ENCODE measurements at places on chromosomes 6 and 20.

- DNase-seq: no peak
Measured at GRCh38 chr20:42099101-42099500, 480.9 kb upstream of the CHD6 start.

DNA sequence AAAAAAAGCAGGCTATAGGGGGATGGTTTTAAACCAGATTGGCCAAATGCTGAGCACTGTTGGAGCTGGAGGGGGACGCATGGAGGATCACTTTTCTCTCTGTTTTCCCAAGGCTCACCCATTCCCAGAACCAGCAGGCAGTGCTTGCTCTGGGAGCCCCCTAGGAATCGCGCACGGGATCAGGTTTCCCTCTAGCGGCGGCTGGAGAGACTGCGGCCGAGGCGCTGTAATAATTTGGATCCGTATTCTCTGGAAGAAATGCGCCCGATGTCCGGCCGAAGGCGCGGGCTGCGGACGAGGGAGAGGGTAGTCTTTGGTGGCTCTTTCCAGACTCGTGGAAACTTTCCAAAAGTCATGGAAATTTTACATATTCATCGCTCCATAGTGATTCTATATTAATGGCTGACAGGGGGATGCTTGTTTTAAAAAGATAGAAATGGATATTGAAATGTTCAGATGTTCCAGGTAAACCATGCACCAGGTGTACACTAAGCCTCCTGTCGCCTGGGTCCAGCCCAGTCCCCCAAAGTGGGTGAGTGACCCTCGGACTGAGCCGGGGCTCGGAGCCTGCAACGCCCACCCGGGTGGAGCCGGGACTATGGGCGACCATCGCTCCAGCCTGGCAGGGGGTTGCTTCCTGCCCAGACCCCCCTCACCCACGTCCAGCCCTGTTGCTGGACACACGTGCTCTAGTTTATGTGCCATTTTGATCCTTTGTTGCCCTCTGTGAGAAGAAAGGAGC lies 78.7 kb upstream of the PHACTR3 start:
- DNase-seq: peak; percentile 65

- no peak for DNase-seq
Measured at GRCh38 chr20:17849901-17850683, 118.5 kb downstream of the SNX5 start.

DNA sequence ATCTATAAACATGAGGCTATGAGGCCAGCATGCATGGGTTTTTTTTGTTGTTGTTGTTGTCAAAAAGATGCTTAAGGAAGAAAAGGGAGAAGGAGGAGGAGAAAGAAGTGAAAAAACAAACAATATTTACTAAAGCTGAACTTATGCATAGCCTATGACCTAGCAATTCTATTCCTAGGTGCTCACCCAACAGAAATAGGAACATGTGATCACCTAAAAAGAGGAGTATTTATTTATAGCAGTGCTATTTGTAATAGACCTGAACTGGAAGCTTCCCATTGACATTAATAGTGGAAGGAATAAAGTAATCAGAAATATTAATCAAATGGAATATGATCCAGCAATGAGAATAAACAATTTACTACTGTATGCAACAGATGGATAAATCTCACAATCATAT lies 156.5 kb upstream of the OLIG3 start:
- no peak for DNase-seq

DNA sequence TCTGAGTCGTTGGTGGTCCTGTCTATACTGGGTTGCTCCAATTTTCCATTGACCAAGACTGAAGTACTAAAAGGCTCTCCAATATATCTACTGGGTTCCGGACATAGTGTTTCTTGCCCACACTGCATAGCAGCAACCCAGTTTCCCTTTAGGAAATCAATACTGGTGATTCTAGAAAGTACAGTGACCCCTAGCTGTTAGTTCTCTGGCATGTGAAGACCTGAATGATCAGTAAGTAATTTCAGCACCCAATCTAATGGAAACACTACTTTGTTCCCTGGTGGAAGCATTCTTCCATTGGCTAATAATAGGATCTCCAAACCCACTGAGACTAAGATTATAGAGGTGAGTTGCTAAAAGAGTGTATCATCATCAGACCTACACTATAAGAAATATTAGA lies 40.8 kb upstream of the STMND1 start:
- no peak for DNase-seq

DNA sequence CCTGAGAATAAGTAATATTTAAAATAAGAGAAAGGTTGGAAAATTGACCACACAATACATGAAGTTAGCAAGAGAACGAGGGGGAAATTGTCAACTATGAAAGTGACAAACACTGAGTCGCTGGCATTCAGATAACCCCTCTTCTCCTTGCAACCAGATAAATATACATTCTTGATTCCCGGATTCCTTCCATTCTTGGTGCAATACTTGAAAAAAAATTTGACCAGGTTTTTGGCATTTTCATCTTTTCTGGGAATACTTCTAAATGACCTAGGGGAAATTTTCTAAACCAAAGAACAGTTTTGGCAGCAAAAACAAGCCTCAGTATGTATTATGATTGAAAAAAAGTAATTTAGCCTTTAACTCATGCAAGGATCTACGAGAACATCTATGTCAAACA lies 164.0 kb downstream of the PDE7B start:
- no peak for DNase-seq

GRCh38 chr20:2800521-2801285 lies at the start of gene CPXM1:
CPXM1 (minus strand) TSS chr20:2800627; CDS start chr20:2800572, 55 bp downstream.
- DNase-seq: peak; percentile 61

GRCh38 chr20:59958626-59959025 lies 403 bp downstream of the CDH26 start:
- DNase-seq: peak; percentile 20

DNA sequence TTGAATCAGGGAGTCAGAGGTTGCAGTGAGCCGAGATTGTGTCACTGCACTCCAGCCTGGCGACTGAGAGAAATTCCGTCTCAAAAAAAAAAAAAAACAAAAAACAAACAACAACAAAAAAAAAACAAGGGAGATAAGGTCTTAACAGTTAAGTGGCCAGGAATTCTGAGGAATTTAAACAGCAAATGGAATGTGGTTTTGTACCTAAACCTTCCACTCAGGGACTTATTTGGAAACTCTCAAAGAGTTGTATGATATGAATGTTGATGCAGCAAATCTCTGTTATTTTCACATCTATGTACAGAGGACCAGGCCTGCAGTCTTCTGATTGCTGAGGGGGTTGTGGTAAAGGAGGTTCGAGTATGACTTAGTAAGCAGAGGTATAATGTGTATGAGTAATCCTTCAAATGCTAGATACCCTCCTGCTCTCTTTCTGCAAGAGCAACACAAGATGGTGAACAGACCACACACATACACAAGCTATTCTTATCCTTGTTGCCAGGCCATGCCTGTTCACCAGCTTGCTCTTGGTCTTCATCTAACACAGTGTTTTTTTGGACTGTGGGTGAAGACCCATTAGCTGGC lies 174.9 kb upstream of the SCGN start:
- DNase-seq: no peak

DNA sequence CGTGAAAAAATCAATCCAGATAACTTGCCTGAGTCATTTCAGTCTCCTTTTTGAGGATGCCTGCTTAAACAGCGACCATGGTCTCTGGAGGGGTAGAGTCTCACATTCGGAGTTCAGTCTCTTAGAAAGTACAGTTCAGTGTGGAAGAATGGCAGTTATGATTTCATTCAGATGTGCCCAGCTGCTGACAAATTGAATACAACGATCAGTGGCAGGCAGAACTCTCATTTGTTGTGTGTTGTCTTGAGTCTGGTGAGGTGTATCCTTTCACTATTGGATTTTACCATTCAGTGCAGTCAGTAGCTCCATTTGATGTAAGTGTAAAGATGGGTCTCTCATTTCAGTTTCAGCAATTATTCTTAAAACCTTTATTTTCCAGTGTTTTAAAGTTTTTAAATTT lies 639 bp upstream of the TULP4 start:
- DNase-seq: no peak

DNA sequence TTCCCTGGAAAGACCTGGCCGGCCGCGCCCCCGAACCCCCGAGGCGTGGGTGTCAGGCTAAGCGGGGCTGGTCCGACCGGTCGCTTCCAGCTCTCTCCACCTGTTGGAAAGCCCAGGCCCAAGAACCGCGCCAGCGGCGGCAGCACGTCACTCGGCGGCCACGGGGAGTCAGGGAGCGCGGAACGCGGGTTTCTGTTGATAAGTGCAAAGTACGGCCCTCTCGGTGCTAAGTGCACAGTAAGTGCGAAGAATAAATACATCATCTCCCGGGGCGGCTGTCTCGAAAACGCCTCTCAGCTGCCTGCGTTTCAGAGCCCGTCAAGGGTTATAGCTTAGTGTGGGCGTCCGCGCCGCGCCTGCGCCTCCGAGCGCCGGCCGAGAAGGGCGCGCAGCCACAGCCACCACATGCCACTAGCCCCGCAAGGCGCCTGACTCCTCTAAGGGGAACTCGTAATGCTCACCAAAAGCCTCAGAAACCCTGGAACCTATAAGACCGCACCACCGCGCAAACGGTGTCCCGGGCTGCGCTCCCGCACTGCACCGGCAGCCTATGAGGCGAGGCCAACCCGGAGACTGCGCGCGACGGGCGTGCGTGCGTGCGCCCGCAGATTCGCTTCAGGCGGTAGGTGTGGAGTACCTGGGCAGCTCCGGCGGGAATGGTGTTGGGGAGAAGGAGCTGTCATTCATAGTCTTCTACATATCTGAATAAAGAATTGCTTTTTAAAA lies 9.2 kb upstream of the TBX18 start:
- DNase-seq: peak; percentile 28

GRCh38 chr6:57423468-57423867 lies 106.0 kb downstream of the PRIM2 start:
- DNase-seq: no peak

DNA sequence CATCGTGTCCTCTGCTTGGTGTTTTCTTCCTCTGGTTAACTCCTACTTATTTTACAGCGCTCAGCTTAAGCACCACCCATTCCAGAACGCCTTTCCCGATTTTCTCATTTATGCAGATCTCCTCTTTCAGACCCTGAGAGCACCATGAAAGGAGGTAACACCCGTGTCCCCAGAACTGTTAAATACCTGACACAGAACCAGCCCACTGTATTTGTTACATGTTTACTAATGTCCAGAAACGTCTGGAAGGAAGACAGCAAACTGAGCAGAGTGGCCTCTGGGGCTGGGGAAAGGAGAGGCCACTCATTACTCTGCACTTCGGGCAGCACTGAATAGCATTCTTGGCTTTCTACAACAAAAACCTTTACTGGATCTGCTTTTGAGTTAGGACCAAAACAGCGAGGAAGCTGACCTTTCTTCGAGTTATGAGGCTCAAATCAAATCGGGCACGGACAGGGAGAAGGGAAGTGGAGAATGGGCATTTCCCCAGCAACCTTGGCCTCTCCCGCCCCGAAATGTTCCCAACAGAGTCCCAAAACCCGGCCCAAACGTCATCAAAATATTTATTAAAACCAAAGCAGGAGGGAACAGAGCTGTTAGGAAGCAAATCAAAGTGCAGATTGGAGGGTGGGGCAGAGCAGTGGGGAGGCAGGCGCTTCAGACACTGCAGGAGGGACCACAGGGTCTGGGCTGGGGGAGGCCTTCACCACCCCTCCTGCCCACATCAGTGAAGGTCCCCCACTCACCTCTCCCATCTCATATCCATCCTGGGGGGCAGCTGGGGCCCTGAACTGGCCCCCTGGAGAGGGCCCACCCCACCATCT lies 1.1 kb upstream of the NECAB3 start:
- DNase-seq: no peak

- no peak for DNase-seq
Measured at GRCh38 chr6:2706558-2706957, 44.2 kb downstream of the MYLK4 start.

- DNase-seq: peak; percentile 69
Measured at GRCh38 chr6:156662025-156662445, 115.1 kb upstream of the ARID1B start.

GRCh38 chr6:14348389-14348788 lies 230.8 kb downstream of the CD83 start:
- no peak for DNase-seq

GRCh38 chr6:30614044-30614842 lies 2.8 kb downstream of the PPP1R10 start:
- no peak for DNase-seq

DNA sequence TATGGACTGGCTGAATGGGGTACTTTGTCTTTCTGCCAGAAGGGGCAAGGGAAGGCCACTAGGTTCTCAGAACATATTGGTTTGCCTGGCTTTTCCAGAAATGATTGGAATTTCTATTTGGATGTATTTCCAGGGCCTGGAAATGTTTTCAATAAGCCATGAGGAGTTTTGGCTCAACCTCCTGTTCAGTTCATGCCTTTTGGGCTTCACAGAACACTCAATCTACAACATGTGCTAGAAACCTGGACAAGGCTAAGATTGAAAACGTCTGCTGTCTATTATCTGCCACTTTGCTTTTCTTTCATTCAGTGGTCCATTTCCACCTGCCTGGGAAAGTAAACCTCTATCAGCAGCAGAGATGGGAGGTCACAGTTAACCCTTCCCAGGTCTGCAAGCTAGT lies 793.4 kb downstream of the TENT5A start:
- no peak for DNase-seq

- DNase-seq: no peak
Measured at GRCh38 chr20:52305858-52306257, 114.3 kb upstream of the ZFP64 start.
